Stimulated activated CD4-positive, alpha-beta T cell treated with anti-CD3 and anti-CD28 coated beads, Interleukin-15, amount 100 ng/mL, for 1 hour (primary cell): ENCODE measurements at places on chromosomes 1 and 21.

GRCh38 chr1:147723691-147724323, 36.6 kb downstream of the GJA5 start:
- no peak for DNase-seq

DNA sequence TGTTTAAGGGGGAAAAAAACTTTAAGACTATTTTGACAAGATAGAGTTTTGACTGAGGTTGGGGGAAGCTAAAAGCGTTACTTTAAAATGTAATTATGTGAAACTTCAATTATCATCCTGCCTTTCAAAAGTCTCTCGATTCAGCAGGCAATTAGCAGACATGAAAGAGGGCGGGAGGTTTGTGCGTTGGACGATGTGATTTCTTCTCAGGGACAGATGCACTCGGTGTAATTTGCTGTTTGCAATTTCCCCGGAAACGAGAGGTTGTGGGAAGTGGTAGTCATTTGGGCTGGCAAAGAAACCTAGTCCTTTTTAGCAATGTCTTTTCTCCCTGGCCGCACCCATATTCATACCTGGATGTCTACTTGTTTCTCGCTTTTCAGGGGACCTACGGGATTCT, 27.1 kb downstream of the KAZN start:
- DNase-seq = no peak

GRCh38 chr1:42774928-42775526, 8.0 kb downstream of the C1orf50 start:
- DNase-seq = no peak

- DNase-seq = no peak
Observed at GRCh38 chr21:35562876-35563275, 497.4 kb downstream of the SETD4 start.

DNA sequence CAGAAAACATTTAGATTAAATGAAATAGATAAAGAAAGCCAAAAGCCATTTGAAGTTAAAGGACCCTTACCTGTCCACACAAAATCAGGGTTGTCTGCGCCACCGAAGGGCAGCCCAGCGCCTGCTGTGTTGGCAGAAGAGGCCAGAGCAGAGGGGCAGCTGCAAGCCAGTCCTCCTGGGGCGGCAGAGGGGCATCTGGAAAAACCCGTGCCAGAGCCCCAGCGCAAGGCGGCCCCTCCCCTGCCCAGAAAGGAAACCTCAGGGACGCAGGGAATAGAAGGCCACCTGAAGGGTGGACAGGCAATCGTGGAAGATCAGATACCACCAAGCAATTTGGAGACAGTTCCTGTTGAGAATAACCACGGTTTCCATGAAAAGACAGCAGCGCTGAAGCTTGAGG, 10.7 kb downstream of the NDUFV3 start:
- DNase-seq = no peak

DNA sequence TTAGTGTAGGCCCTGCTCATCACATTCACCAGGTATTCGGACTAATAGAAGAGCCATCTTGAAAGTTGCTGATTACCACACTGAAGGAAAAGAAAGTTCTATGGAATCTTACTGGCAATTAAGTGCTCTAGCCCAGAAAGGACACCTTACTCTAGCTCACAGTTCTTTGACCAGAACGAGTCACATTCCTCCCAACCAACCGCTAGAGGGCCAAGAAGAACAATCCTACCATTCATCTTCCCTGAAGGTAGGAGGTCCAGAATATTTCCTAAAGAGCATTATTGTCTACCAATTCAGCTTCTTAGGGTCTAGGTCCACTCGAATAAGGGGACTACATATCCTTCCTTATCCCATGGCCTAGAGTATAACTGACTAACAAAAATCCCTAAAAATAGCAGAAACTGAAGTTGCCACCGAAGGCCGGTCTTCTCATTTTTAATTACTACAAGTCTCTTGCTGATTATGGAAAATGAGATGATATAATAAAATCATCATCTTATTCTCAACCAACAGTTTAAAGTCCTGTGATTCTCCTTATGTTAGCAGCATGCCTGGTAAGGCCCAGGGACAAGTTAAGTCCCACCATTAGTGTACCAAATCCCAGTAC, 2.7 kb upstream of the FMO1 start:
- no peak for DNase-seq
